GM12865 (cell line): ENCODE measurements at places on chromosomes 7 and 10.
A peak's percentile ranks its signal among the peaks of the same experiment; 100 is the strongest.

- peak; percentile 14 for DNase-seq
These were observed 41.8 kb downstream of the CHST3 start for GRCh38 chr10:72006026-72006425.

DNA sequence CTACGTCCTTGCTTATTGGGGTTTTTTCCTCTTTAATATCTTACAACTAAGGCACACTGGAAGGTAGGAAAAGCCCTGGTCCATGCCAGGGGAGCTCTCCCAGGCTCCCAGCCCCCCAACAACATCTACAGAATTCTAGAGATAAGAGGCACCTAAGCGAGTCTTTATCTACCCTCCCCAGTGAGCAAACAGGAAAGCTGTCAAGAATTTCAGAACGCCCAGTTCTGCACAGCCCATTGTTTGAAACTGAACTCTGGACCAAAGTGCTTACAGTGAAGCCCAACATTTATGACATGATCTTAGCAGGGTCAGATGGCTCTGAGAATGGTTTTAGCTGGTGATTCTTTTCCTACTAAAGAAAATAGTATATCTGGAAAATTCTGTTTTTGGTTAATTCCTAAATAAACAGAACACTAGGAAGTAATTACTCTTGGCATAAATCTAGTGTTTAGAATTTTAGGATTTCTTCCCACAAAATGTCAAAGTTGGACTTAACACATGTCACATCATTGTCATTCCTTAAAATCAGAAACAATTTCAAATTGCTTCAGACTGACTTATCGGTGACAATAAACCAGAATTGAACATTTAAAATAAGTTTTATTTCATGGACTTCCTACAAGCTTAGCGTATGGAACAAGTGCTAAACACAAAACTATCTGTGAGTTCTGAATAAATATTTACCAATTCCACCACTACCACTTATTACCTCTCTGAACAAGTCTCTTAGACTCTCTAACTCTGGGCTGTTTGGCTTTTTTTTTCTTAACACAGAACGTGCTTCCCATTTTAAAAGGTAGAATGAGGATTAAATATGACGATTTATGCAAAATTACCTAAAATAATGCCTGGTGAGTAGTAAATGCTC, 31.3 kb upstream of the RNF32 start:
- no peak for DNase-seq

- no peak for DNase-seq
These were observed 29.5 kb upstream of the EBF3 start for GRCh38 chr10:129993621-129994020.

GRCh38 chr7:124338861-124339260, 306.0 kb upstream of the TMEM229A start:
- DNase-seq: no peak

- DNase-seq: peak; percentile 98
These were observed 60.8 kb upstream of the PPIF start for GRCh38 chr10:79286318-79286951.

GRCh38 chr10:36421992-36422391, 703.4 kb upstream of the ANKRD30A start:
- no peak for DNase-seq

GRCh38 chr7:137203351-137203750, 140.2 kb downstream of the PTN start:
- no peak for DNase-seq

DNA sequence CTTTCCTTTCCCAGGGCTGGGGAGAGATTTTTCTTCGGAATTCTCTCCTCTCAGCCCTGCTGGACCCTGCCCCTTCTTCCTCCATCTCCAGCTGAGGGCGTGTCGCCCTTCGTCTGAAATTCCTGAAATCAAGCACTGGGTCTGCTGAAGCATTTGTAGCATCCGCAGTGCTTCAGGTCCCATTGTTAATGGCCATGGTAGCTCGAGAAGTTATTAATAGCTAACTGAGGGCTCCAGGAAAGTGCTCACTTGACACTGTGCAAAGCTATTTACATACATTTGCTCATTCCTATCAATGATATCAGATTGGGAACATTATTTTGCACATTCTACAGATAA, 515 bp downstream of the FAM149B1 start:
- DNase-seq: no peak

GRCh38 chr7:68073701-68074100, 1077.1 kb downstream of the TYW1 start:
- no peak for DNase-seq
